ENCODE measurements at places on chromosomes 3 and 15.
A peak's percentile ranks its signal among the peaks of the same experiment; 100 is the strongest.

DNA sequence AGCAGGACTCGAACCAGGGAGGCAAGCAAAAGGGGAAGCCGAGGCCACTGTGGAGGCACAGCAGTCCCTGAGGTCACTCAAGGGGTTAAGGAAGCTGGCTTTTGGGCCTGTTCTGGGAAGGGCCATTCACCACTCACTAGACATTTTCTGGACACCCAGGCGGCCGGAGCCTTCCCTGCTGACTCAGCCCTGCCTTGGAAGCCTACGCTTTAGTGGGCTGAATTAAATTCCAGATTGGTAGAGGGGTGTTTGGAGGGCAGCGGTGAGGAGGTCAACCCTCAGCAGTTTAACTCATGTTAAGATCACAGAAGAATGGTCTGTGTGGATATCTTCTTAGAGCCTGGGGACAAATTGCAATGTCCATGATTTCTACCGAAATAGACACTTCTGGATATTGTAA is 152.8 kb downstream of the GABRG3 start:
- no peak for DNase-seq

DNA sequence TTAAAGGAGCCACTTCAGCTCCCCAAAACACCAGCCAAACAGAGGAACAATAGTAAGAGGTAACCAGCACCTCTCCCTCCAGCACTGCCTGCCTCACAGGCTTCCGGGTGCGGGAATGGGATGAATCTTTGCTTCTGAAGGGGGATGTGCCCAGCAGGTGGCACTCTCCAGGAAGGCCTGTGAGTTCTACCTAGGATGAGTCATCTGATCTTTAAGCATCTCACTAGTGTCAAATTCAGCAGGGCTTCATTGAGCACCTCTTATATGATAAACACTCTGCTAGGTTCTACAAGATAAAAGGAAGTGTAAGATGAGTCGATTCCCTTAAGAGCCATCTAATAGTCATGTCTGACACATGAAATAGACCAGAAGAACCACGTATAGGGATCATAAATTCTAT is 237.4 kb upstream of the UMPS start:
- DNase-seq, result no peak

DNA sequence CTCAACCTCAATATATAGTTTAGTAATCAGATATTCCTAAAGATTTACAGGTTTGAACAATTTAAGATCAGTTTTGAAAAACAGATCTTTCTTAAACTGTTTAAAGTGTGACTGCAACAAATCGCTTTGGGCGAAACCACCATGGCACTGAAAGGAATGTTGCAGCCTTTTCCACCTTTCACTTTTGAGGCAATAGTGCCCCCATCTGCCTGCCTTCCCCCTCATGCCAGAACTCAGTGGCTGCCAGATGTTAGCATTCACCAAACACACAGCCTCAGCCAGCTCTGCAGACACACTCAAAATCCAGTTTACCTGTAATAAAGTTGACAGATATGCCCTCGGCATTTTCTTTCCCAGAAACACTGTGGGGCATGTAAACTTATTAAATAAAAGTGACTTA is 3.3 kb downstream of the LYSMD4 start:
- DNase-seq, result no peak

- no peak for DNase-seq
These were observed 213.2 kb upstream of the DCBLD2 start for GRCh38 chr3:99114565-99115291.

GRCh38 chr3:8317661-8318649 is 183.7 kb upstream of the LMCD1 start:
- DNase-seq, result no peak

DNA sequence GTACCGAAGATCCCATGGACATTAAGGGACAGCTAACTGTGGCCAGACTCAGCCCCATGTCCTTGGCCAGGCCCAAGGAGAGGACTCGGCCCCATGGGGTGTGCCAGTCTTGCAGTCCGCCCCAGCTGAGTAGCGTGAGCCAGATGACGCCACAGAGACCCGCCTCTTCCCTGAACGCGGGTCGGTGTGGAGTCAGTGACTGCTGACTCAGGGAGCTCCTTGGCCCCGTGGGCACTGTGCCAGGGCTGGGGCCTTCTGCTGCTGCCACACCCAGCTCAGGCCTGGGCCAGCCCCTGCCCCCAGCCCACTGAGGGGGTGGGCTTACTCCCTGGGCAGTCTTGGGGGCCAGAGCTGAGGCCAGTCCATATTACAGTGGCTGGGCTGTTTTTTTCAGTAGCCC is 52.8 kb downstream of the PLXNA1 start:
- DNase-seq, result no peak

DNA sequence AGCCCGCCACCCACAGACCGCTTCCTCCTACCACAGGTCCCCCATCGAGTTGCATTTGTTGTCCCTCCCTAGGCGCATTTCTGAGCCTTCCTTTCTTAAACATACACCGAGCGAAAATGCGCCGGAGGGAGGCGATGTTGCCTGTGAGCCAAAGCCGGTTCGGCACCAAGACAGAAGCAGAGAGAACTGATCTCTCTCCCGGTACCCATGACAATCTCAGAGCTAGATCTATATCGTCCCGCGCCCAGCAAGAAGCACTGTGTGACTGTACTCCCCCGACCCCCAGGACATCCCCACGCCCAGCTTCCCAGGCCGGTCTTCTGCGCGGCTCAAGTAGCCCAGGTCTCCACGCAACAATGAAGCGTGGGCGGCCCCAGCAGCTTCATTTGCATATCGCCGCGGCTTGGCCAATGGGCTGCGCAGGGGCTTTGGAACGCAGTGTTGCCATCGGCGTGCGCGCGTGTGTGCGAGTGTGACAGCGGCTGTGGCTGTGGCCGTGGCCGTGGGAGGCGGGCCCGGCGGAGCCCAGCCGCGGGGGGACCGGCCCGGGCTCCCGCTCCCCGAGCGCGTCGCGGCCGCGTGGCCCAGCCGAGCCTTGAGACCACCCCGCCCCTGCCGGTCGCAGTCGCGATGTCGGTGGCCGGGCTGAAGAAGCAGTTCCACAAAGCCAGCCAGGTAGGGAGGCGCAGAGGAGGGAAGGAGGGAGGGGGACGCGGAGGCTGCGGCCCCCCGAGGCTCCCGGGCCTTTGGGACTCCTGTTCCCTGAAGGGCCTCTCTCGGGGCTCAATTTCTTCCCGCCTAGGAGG is at the start of gene SH3GL3:
Gene SH3GL3, plus strand, starts transcription at position 438 of the 806 bp plus-strand sequence. Its CDS starts 193 bp downstream, at position 631.
- DNase-seq, result peak; percentile 54

- DNase-seq, result no peak
These were observed 59.9 kb upstream of the PPIB start for GRCh38 chr15:64222573-64223366.

DNA sequence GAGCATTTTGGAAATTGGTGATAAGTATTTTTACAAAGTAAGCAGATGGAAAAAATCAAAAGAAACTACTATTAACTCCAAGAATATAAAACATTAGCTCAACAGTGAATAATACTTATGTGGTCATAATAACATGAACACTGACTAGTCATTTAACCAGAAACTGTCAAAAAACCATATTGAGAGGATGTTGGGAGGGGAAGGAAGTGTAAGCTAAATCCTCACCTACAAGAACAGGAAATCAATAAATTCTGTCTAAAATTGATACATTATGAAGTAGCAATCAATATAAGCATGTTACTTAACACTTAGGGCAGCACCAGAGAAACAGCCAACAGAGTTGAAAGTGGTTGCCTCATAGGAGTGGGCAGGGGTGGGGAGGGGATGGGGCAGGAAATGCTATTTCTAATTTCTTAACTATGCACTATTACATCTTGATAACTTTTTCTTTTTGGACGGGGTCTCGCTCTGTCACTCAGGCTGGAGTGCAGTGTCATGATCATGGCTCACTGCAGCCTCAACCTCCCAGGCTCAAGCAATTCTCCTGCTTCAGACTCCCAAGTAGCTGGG is 41.7 kb downstream of the CCR3 start:
- no peak for DNase-seq

GRCh38 chr3:152271501-152272236 is 2.9 kb downstream of the MBNL1 start:
- no peak for DNase-seq

GRCh38 chr3:181696626-181697230 is 15.0 kb upstream of the SOX2 start:
- DNase-seq, result no peak
